Stimulated activated CD4-positive, alpha-beta T cell treated with anti-CD3 and anti-CD28 coated beads, TNF-alpha, amount 100 ng/mL, for 1 hour (primary cell): ENCODE measurements at places on chromosomes 13 and 19.

DNA sequence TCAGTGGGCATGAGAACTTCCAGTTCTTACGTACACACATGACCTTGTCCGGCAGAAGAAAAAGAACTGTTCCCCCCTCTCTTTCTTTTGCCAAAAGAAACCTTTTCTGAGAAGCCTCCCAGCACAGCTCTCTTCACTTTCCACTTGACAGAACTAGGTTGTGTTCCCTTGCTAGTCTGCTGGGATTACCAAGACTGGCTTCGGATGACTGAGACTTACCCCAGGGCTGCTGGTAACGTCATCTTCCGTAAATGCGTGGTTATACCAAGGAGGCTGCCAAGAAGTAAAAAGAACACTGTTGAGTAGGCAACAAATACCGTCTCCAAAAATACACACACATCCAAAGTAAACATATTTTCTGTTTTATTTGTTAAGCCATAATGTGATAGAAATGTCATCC, 908.2 kb downstream of the EFNB2 start:
- DNase-seq: no peak

DNA sequence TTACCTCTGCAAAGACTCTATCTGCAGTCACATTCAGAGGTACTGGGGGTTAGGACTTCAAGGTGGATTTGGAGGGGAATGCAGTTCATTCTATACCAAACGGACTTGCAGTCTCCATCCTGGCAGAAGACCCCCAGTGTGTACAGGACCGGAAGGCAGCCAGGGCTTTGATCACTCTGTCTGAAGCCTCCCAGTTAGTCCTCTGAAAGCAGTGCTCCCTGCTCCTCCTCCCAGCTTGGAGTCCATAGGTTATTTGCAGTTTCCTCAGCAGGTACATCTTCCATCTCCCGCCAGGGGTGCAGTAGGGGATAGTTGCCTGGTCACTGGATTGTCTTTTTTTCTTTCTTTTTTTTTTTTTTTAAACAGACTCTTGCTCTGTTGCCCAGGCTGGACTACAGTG, 78.8 kb upstream of the KCTD15 start:
- DNase-seq: no peak

DNA sequence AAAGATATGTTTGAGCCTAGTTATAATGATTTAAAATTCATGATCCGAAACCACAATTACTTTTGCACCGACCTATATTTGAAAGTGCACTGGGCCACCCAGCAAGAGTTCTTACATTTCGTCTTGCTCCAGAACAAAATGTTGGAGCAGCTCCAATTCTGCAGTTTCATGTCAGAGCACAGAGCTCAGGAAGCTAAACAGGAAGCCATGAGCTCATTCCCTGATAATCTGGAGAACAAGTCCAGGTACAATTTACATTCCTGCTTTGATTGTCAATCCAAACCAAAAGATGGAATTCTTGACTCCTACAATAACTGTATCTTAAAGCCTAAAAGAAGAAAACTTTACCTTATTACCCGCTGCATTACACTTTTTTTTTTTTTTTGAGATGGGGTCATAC, 131.8 kb downstream of the KCTD12 start:
- no peak for DNase-seq

GRCh38 chr13:25819856-25820530, 231.8 kb downstream of the SHISA2 start:
- no peak for DNase-seq

- DNase-seq: no peak
Measured at GRCh38 chr13:83752141-83752540, 130.1 kb downstream of the SLITRK1 start.

- DNase-seq: no peak
Measured at GRCh38 chr13:81606074-81606473, 1265.1 kb upstream of the SPRY2 start.

DNA sequence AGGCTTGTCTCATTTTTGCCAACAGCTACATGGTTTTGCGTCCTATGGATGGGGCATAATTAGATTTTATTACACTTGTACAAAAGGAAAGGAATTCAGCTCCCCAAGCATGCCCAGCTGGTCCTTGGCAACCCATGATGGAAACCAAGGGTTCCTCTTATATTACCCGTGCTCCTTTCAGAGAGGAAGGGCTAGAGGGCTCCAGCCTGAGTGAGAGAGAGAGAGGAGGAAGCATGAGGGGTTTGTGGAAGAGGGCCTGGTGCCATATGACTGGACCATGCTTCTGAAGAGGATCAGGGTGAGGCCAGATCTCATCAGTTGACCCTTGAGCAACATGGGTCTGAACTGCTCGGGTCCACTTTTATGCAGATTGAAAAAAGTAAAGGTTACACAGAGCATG, 3.5 kb upstream of the RPS9 start:
- no peak for DNase-seq

DNA sequence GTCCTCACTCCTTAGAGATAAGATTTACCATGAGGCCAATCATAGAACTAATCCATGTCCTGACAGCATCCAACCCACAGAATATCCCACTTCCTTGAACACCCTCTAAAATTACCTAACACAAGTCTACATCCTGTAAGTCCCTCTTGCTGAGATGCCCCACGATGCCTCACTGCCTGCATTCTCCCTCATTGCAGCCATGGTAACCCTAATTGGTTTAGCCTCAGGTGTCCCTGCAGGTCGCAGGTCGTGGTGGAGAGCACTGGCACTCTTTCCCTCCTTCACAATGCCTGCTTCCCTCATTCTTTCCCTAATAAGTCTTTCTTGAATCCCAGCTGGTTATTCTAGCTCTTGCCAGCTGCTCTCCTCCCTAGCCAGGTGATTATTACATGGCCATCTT, 35.3 kb upstream of the MYO16 start:
- DNase-seq: no peak

- no peak for DNase-seq
Measured at GRCh38 chr19:4363571-4364304, 20.4 kb downstream of the MPND start.

DNA sequence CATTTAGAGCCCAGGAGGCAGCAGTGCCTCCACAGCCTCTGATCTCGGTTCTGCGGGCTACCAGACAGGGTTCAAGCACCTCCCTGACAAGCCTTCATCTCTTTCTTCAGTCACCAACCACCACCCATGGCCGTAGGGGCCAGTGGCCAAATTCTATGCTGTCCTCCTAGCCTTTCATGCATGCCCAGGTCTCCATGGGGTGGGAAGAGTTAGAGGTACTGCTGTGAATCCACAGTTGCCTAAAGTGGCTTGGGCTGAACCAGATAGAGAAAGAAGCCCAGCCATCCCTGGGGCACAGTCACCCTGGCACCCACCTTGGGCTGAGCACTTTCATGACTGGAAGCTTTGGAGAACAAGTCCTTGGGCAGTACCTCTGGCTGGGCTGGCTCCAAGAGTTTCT, 97.4 kb downstream of the ZDHHC20 start:
- DNase-seq: no peak

GRCh38 chr19:6983448-6983847, 37.8 kb downstream of the MBD3L2B start:
- no peak for DNase-seq

DNA sequence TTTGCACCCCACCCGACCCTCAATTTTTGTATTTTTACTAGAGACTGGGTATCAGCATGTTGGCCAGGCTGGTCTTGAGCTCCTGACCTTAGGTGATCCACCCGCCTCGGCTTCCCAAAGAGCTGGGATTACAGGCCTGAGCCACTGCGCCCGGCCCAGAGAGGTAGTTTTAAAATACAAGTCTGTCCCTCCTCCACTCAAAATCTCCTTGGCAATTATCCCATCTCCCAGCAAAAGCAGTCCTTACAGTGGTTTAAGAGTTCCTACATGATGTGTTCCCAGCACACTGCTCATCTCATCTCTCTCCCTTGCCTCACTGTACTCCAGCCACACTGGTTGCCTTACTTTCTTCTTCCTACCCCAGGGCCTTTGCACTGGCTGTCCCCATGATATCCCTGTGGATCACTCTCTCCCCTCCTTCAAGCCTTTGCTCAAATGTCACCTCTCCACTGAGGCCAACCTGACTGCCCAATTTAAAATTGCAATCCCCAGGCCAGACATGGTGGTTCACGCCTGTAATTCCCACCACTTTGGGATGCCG, 24.3 kb downstream of the LRFN3 start:
- no peak for DNase-seq

GRCh38 chr13:44303681-44304432, 69.8 kb upstream of the SERP2 start:
- DNase-seq: no peak

DNA sequence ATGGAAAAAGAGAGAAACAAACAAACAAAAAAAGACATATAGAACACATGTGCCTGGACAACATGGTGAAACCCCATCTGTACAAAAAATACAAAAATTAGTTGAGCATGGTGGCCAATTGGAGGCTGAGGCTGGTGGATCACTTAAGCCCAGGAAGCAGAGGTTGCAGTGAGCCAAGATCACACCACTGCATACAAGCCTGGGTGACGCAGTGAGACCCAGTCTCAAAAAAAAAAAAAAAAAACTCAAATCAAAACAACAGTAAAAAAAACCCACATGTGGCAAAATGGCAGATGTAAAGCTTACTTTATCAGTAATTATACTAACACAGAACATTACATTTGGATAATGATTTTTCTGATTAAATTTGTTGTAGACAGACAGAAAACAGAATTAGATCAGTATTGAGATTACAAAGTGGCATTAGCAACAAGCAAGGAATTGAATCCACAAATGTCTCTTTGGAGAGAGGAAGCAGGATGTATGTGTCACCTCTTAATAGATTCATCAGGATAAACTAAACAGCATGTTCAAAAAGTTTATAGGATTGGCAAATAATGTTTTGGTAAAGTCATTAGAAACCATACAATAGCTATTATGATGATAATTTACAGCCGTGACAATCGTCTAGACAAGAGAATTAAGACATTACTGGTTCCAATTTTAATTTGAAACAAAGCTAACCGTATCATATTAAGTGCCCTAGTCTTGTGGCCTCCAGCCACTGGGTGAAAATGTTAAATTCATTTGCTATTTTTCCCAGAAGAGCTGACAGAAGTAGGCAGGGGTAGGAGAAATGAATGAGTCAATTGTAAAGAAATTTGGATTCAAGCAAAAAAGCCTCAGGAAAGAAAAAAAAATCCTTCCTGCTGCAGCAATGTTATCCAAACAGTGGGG, 206.0 kb downstream of the FGF14 start:
- no peak for DNase-seq

DNA sequence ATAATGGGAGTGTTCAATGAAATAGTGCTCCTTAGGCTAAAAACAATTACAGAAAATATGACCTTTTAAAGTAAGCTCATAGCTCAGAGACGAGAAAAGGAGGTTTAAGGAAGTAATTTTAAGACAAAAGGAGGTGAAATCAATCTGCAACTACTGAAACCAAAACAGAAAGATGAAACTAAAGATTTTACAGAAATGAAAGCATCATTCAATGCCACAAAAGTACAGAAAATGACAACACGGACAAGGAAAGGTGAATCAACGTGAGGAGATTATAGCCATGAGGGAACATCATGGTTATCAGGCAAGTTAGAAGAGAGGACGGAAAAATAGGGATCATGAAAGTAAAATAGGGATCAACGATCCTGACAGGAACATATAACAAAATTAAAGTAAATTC, 745.2 kb downstream of the PCDH17 start:
- no peak for DNase-seq

DNA sequence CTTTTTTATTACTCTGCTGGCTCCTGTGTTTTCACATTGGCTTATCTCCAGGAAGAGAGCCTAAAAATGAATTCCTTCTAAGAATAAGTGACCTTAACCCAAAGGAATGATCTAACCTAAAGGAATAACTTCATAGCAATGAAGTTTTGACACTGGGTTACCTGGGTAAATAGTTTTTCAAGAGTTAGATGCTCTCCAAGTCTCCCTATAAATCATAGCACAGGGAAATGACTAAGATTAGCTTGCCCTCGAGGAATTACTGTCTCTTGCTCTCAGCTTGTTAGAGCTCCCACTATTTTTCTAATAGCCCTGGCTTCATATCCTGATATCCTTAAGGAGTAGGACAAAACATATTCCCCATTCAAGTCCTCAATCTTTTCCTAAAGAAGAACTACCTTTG, 66.3 kb downstream of the SPRY2 start:
- DNase-seq: no peak

DNA sequence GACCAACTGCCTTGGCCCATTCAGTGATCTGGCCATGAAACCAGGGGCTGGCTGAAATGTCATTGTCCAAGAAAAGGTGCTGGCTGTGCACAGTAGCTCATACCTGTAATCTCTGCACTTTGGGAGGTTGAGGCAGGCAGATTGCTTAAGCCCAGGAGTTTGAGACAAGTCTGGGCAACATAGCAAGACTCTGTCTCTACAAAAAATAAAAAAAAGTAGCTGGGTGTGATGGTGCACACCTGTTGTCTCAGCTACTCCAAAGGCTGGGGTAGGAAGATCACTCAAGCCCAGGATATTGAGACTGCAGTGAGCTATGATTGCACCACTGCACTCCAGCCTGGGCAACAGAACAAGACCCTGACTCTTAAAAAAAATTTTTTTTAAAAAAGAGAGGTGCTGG, 28.6 kb upstream of the C19orf12 start:
- no peak for DNase-seq

DNA sequence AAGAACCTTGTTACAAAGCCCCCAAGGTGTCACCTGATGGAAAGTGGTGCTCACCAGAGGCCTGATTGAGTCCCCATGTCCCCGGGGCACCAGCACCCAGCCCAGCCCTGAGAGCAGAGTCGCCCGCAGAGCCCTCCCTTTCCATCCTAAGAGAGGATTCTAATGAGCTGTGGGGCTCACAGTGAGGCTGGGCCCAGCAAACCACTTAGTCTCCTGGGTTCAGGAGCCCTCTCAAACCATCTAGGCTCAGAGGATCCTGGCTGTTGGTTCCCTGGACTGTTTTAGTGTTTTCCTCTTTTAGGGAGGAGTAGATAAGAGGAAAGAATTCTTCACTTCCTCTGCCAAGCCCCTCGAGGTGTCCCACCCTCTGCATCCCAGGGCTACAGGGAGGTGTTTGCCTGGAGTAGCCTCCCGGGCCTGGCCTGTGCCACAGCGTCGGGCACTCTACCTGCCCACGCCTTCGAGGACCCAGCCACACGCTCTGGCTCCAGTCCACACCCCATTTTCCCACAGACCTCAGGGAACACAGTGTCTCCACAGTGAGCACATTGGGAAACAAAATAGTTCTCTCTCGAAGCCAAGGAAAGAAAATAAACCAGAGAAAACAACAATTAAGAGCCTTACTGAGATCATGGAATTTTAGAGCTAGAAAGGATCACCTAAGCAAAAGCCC, 34.4 kb downstream of the DHRS12 start:
- DNase-seq: no peak

- DNase-seq: no peak
Measured at GRCh38 chr13:26095338-26095737, 43.5 kb upstream of the SHISA2 start.

DNA sequence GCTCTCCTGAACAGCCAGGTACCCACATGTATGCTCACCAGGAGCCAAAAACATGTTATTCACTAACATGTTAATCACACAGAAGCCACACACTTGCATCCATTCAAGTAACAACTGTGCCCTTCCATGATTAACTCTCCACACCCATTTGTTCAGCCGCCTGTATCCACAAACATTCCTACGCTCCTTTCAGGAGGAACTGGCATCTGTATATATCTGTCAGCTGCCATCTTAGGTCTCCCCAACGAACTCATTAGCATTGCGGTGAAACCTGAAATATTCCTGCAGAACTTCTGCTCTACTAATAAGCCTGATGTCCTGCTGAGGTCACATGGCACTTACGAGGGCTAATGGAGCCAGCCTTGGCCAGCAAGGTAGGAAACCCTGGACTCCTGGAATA, 33.0 kb downstream of the OLFM2 start:
- DNase-seq: no peak
